Mammary epithelial cell (primary cell): ENCODE measurements at places on chromosomes 2 and 18.

DNA sequence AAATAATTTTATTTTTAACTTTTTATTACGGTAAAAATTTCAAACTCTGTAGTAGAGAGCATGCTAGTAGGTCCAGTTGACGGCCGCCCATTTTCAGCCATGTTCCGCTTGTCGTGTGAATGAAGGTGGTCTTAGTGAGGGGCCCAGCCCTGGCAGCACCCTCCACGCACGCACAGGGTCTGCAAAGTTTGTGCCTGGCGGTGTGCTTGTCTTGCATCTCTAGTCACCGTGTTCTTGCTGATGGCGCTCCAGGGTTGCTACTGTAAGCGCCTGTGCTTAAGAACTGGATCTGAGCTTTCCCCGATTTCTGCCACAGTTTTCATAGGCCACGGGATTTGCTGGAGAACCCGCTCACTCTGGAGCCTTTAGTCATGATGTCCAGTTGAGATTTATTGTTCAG is 28.9 kb downstream of the LDLRAD4 start:
- no peak for DNase-seq

GRCh38 chr2:24907116-24907515 is 12.9 kb downstream of the ADCY3 start:
- DNase-seq: no peak

DNA sequence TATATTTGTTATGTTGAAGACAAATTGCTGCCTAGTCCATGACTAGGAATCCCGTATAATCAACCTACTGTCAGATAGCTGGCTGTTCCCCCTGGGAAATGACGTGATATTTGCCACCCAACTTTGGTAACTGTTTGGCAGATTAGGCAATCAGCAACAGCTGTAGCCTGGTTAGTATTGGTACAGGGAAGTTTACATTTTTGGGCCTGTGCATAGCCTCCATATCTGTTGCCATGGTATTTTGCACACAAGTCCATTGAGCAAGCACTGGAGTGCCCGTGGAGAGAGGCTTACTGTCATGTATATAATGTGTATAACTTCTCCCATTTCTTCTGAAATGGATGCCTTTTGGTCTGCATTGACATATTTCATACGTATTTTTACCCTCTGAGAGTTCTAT is 27.7 kb downstream of the BIRC6 start:
- DNase-seq: no peak

- no peak for DNase-seq
These were observed 488.7 kb downstream of the SUCLG1 start for GRCh38 chr2:83970217-83970929.

GRCh38 chr18:45589356-45590035 is 25.8 kb upstream of the SLC14A2 start:
- DNase-seq: no peak

- no peak for DNase-seq
These were observed 28.5 kb upstream of the ALPP start for GRCh38 chr2:232349946-232350635.

DNA sequence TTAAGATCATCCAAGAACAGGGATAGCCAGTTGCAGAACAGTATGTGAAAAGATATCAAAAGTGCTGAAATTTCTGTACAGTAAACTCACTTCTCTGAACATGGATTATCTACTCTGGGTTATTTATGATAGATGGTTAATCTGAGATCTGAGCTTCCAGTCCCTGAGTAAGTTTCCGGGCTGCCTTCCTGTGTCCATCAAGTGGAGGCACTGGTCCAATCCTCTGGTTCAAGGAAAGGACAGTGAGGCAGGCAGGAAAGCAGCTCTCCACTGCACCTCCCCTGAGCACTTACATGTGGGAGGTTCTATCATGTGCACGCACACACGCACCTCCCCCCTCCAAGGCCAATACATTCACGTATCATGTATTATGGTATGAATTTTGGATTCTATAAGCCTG is 32.5 kb downstream of the GPR45 start:
- no peak for DNase-seq

DNA sequence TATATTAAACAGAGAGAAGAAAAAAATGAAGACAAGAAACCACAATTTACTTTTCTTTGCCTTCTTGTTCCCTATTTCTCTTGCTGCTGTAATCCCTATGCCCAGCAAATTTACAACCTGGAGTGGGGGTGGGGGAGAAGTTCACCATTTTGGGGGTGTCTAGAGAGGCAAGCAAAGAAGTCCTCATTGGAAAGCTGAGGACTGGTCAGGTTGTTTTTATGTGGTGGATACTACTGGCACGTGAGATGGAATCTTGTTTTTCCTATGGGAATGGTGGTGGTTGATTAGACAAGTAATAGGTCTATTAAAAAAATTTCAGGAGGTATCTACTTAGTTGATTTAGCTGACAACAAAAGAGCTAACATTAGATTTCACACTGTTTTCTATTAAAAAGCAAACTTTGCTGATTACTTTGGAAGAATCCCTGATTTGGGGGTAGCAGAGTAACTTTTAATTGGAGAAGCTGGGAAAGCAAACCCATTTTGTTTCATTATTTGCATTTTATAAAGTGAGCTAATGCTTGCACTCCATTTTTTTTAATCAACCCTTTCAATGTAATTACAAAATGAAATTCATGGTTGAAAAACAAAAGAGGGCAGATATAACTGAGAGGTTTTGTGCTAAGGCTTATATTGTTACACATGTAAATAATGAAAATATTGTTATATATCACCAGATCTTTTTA is 6.0 kb downstream of the POU3F3 start:
- DNase-seq: no peak

GRCh38 chr2:102932501-102932900 is 170.7 kb downstream of the TMEM182 start:
- no peak for DNase-seq

GRCh38 chr18:12507007-12507406 is 99.3 kb downstream of the PRELID3A start:
- no peak for DNase-seq

DNA sequence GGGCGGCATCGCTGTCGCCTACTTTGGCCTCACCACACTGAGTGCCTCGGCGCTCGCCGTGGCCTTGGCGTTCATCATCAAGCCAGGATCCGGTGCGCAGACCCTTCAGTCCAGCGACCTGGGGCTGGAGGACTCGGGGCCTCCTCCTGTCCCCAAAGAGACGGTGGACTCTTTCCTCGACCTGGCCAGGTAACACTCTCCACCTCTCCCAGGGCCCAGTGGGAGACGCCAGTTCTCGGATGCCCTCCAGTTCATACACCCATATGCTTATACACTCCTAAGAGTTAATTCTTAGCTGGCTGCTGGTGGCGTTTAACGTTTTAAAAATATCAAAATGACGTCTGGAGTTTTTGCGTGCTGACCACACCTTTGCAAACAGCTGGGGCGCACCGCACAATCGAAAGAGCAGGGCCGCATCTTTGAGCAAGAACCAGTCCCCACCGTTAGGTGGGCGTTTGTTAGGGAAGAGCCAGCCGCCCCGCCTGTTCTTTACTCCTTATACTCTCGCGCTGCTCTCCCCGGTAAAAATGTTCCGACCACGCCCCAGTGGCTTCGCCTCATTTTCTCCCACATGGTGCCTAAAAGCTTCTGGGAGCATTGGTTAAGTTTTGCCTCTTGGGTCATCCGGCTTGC is 899 bp downstream of the SLC1A4 start:
- no peak for DNase-seq
